ENCODE measurements at places on chromosomes 13 and 19. TPM values are rescaled to one million over a fixed set of nuclear protein-coding genes. Genes with fewer than 3 reads are reported as not detected.

- ATAC-seq: no peak
Measured at GRCh38 chr13:30364876-30365275, 57.4 kb upstream of the UBE2L5 start.

The RFPL4AL1 gene
- total RNA-seq: not detected

DNA sequence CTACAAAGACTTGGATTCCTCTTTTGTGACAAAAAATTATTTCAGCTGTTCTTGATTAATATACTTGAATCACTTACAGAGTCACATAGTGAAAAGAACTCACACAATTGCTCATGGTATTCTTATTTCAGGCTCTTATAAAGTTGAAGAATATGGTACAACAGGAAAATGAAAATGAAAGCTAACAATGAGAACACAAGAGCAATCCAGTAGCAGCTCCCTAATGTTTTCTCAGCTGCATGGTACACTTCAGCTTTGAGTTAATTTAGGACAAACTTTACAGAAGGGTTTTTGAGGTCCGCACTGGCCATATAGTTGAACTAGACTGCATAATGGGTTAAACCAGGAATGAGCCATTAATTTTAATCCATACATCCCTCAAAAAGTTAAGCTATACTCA, 1261.8 kb downstream of the SLITRK5 start:
- no peak for ATAC-seq

GRCh38 chr19:34555447-34555846, 73.9 kb downstream of the WTIP start:
- ATAC-seq: peak; percentile 57

- ATAC-seq: no peak
Measured at GRCh38 chr13:27138457-27139093, 33.0 kb downstream of the USP12 start.

DNA sequence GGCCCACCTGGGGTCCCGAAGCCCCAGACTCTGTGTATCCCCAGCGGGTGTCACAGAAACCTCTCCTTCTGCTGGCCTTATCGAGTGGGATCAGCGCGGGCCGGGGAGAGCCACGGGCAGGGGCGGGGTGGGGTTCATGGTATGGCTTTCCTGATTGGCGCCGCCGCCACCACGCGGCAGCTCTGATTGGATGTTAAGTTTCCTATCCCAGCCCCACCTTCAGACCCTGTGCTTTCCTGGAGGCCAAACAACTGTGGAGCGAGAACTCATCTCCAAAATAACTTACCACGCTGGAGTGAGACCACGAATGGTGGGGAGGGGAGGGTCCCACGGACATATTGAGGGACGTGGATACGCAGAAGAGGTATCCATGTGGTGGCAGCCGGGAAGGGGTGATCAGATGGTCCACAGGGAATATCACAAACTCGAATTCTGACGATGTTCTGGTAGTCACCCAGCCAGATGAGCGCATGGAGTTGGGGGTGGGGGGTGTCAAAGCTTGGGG, 1.0 kb upstream of the ICAM5 start:
- ATAC-seq: peak; percentile 30

DNA sequence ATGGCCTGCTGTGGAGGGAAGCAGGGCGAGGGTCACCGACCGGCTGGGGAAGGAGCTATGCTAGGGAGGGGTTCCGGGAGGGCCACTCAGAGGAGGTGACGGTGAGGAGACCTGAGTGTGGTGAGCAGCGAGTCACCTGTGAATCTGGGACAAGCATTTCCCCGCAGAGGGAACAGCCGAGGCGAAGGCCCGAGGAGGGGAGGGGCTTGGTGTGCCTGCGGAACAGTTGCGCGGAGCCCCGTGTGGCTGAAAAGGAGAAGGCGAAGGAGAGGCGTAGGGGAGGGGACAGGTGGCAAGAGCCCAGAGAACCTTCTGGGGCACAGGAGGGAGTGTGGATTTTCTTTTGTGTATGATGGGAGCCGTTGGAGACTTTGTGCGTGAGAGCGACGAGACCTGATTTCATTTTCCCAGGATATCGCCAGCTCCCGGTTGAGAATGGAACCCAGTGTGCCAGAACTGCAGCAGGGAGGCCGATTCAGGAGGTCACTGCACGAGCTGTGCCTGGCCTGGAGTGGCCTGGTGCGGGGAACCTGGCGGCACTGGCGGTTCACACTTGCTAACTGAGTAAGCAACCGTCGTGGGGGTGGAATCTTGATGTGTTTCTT, 117.7 kb upstream of the ZNF507 start:
- ATAC-seq: no peak

DNA sequence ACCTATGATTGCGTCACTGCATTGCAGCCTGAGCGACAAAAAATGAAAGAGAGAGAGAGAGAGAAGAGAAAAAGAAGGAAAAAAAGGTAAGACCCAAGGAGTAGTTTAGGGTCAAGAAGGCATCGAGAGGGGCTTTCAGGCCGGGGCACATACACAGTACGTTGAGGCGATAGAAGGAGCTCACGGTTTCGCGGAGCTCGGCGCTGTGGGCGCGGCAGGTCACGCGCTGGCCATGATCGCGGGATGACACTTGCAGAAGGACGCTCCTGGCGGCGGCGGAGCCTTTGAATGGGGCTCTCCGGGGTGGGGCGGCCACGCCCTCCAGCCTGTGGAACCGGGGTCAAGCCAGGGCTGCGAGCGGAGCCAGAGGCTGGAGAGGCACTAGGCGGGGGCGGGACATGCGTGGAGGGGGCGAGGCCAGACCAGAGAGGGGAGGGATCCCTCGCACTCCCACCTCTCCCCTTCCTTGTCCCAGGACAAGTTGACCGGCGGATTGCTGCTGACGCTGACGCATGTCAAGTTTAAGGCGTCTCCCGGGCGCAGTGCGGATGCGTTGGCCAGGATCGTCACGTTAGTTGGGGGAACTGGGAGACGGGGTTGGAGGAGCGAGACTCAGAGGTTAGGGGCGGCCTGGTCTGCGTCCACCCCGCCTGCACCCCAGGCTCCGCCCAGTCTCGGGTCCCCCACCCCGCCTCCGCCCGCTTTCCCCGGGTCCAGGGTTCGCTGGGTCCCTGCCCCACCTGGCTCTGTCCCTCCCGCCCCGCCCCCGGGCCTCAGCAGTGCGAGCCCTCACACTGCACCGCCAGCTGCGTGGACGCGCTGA, 6.9 kb downstream of the NPHS1 start:
- peak; percentile 74 for ATAC-seq

The KXD1 gene
- 55.7 TPM for total RNA-seq

DNA sequence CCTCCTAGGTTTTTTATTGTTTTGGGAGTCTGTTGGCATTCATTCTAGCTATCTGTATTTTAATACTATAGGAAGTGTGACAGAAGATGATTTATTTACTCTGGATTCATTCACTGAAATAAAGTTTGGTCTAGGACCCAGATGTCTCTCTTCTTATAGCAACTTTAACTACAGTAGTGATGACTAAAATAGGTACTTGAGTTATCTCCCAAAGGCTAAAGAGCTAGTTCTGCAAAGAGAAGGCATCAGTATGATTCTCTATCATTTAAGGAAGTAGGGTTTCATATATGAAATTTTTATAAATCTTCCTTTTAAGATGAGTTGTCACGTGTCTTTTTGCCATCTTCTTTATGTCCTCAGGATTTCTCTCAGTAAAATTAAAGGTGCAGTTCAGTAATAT, 507.4 kb downstream of the KCTD12 start:
- ATAC-seq: no peak

The ZNF154 gene
- total RNA-seq: 0.81 TPM

DNA sequence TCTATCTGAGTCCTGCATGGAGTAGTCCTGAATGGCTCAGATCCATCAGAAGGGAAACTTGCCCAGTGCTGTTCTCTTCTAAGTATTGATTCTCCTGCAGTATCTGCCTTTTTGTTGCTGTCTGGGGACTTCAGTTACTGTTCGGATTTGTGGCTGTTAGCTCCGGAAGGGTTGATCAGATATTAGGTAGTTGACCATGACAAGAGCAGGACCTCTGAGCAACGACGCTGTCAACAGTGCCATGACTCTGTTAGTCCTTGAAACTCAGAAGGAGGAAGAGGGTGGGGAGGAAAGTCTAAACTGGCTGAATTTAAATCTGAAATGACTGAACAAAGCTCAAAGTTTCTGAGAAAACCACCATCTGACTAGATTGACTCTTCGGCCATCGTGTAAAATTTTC, 42.2 kb downstream of the CCNE1 start:
- ATAC-seq: no peak

- no peak for ATAC-seq
Measured at GRCh38 chr13:30479883-30480219, 14.1 kb upstream of the HMGB1 start.

GRCh38 chr13:96880419-96880818, 113.9 kb downstream of the OXGR1 start:
- no peak for ATAC-seq

The FCER2 gene
- not detected for total RNA-seq

DNA sequence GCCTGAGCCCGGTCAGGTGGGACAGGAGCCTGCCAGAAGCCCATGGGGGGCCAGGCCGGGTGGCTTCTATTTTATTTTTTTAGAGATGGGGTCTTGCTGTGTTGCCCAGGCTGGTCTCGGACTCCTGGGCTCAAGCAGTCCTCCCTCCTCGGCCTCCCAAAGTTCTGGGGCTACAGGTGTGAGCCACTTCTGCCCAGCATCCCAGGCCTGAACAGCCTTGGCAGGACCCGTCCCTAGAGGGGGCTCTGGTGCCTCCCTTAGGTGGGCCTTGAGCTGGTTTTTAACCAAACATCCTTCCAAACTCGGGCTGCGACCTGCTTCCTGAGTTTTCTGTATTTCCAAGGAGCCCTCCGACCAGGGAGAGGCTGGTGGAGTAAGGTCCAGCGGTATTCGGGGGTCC, 10.5 kb downstream of the COMP start:
- no peak for ATAC-seq

- peak; percentile 90 for ATAC-seq
Measured at GRCh38 chr13:110593430-110594130, 21.8 kb upstream of the NAXD start.

Measured in motor neuron (in vitro differentiated cells).